ENCODE measurements at places on chromosomes 1 and 21. TPM values are rescaled to one million over a fixed set of nuclear protein-coding genes. Genes with fewer than 3 reads are reported as not detected.

DNA sequence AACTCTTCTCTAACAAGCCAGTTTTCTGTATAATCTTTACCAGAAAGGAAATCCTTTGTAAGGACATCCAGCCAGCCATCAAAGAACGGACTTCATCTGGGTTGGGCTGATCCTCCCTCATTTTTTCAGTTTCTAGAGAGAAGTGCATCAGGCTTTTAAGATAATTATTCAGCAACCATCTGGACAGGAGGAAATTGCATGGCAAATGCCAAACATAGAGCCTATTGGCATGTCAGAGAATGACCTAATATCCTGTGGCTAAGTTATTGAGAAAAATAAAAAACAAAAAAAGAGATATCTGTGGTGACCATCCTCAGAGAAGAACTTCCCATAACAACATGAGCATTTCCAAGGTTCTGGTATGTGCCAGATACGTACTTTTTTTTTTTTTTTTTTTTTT, 74.9 kb upstream of the BEND5 start:
- H3K27ac ChIP-seq: no peak overlapping the region
- H3K36me3 ChIP-seq: no peaks in the 10 kb centered on the region
- no peak for DNase-seq
- no peaks in the 10 kb centered on the region for H3K27me3 ChIP-seq

DNA sequence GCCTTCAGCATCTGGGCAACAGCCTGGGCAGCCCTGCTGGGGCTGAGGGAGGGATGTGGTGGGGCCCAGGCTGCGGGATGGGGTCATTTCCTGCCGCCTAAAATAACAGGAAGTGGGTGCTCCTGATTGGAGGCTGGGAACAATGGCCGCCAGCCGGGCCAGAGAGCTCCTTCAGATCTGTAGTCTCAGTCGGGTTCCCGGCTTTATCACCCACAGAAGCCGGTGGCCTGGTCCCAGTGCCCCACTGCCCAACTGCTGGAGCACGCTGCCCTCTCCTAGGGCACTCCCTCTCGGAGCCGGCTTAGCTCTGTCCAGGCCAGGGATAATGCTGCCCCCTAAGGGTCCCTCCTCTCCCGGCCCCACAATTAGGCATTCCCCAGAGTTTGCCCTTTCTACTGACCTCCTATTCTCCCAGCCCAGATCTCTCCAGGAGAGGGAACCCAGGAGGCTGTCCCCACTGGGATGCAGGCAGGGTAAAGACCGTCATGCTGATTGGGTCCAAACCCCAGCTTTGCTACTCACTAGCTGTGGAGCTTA, 5.1 kb downstream of the MAP7D1 start:
- no peaks in the 10 kb centered on the region for H3K27me3 ChIP-seq
- H3K27ac ChIP-seq: peak overlapping the region; percentile 100
- H3K4me1 ChIP-seq: peaks cover 61% of the 10 kb centered on the region
- H3K36me3 ChIP-seq: no peaks in the 10 kb centered on the region

ESPN gene
- 19.7 TPM for total RNA-seq

DNA sequence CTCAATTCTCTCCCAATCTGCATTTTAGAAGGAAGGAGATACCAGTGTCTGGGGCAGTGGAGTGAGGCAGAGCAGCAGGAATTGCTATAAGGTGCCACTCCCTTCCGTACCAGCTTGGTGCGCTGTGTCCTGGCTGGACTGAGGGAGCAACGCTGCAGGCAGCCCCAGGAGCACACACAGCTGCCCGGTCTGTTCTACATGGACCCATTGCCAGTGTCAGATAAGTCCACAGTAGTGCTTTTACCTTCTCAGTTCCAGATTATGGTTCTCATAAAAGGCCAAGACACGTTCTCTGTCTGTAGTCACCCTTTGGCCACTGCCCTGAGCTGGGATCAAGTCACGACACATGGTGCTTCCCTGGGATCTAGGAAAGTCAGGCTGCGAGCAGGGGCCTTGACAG, 44.1 kb upstream of the BARHL2 start:
- no peaks in the 10 kb centered on the region for H3K4me1 ChIP-seq
- no peak overlapping the region for H3K27ac ChIP-seq
- no peak overlapping the region for H3K4me3 ChIP-seq
- H3K36me3 ChIP-seq: no peaks in the 10 kb centered on the region

DNA sequence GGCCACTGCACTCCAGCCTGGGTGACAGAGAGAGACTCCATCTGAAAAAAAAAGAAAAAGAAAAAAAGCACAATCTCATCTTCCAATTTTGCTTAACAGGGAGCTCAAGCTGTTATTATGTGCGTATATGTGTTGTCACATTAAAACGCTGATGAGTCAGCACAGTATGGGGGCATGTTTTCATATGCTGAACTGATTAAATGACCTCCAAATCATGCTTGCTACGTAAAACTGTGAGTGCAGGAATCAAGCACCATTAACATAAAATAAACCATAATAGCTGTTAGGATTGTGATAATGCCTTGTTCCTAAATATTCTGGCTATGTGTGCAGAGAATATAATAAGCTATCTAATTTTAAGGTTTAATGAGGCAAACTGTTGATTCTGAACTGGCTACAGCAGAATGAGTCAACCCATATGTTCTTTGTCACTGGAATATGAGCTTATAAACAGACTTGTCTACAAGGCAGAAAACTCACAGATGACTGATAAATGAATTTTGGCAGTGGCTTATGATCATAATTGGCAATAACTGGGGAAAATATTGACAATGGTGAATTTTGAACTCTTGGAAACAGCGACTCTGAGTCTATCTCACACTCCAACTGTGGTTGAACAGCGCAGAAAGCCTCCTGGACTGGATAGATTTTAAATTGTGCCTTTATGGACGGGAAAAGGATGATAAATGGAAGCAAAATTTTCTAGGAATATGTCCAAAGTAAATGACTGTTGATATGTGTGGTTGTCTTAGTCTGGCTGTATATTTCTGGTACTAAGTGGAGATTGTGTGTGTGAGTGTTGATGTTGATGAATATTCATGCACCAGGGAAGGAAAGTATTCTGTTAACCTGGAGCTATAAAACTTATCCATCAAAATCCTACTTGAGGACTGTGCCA, 75.5 kb downstream of the VCAM1 start:
- no peak for DNase-seq
- H3K27ac ChIP-seq: no peak overlapping the region
- H3K4me3 ChIP-seq: no peak overlapping the region

DNA sequence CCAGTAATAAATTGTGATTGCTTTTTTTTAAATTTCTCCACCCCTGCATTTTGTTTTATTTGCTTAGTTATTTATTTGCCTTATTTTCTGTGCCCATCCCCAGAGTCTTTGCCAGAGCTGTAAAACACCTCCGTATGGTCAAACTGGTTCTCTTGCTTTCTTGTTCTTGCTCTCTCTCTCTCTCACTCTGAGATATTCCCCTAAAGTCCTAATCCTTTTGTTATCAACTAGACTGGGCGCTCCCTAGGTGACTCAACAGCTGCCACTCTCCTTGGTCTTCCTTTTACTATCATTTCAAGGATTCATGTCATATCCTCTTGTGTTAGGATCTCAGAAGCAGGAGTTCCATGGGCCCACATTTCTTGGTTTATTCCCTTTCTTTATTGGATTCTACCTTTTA, 160.0 kb downstream of the PRDM2 start:
- no peak overlapping the region for H3K27ac ChIP-seq
- H3K36me3 ChIP-seq: no peaks in the 10 kb centered on the region
- H3K4me3 ChIP-seq: no peak overlapping the region
- peak; percentile 5 for DNase-seq
- no peaks in the 10 kb centered on the region for H3K4me1 ChIP-seq
- no peaks in the 10 kb centered on the region for H3K27me3 ChIP-seq

DNA sequence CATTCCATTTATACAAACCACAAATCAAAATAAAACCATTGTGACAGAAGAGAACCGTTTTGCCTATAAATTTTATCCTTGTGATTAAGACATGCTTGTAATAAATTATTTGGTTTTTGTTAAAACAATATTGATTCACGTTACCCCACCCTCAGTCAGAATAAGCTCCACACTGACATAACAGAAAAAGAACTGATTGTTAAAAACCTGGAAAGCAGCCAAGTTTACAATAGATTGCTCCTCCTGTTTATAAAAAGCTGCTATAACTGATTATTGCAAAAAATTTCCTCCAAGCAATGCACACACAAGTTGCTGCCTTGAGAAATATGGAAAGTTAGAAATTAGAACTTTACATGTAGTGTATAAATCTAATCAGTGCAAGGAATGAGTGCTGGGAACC, 263.5 kb downstream of the SETD4 start:
- H3K36me3 ChIP-seq: no peaks in the 10 kb centered on the region
- H3K27me3 ChIP-seq: no peaks in the 10 kb centered on the region
- no peaks in the 10 kb centered on the region for H3K4me1 ChIP-seq
- H3K27ac ChIP-seq: no peak overlapping the region

DNA sequence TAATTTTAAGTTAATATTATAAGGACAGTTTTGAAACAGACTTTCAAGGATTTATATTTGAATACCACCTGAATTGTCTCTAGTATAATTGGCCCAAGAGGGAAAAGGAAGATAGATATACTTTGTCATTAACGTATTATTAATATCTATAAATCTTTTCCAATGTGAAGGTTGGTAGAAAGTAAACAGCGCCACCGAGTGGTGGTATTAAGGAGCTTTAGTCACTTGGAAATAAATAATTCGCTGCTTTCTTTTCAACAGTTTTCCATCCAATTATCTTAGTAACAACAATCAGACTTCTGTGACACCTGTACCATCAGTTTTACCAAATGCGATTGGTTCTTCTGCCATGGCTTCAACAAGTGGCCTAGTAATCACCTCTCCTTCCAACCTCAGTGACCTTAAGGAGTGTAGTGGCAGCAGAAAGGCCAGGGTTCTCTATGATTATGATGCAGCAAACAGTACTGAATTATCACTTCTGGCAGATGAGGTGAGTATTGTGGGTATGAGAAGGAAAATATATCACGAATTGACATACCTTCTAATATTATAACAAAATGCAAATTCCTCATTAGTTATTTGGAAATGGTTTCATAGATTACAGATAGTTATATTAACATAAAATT, 37.7 kb downstream of the SH3GLB1 start:
- DNase-seq: peak; percentile 17
- H3K4me1 ChIP-seq: no peaks in the 10 kb centered on the region
- no peaks in the 10 kb centered on the region for H3K27me3 ChIP-seq
- no peak overlapping the region for H3K27ac ChIP-seq

CNR2 gene
- not detected for total RNA-seq

GRCh38 chr1:20432891-20433290, 53.1 kb downstream of the CAMK2N1 start:
- H3K27ac ChIP-seq: no peak overlapping the region
- H3K4me3 ChIP-seq: no peak overlapping the region
- H3K4me1 ChIP-seq: no peaks in the 10 kb centered on the region
- DNase-seq: no peak
- H3K27me3 ChIP-seq: no peaks in the 10 kb centered on the region

DNA sequence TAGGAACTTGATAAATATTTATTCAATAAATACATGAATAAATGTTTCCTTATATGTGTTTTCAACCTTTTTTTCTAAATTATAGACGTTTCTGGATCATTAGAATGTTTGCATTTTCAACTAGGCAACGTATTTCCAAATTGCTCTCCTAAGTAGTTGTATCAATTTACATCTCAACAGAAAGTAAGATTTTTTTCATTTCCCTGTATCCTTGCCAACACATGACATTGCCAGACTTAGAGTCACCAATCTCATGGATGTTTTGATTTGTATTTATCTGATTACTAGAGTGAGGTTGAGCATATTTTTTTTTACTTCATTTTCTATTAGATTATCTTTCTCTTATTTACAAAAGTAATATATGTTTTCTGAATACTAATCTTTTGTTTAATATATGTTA, 22.2 kb upstream of the SMG7 start:
- H3K27ac ChIP-seq: no peak overlapping the region
- H3K36me3 ChIP-seq: no peaks in the 10 kb centered on the region
- no peak for DNase-seq
- no peak overlapping the region for H3K4me3 ChIP-seq

DNA sequence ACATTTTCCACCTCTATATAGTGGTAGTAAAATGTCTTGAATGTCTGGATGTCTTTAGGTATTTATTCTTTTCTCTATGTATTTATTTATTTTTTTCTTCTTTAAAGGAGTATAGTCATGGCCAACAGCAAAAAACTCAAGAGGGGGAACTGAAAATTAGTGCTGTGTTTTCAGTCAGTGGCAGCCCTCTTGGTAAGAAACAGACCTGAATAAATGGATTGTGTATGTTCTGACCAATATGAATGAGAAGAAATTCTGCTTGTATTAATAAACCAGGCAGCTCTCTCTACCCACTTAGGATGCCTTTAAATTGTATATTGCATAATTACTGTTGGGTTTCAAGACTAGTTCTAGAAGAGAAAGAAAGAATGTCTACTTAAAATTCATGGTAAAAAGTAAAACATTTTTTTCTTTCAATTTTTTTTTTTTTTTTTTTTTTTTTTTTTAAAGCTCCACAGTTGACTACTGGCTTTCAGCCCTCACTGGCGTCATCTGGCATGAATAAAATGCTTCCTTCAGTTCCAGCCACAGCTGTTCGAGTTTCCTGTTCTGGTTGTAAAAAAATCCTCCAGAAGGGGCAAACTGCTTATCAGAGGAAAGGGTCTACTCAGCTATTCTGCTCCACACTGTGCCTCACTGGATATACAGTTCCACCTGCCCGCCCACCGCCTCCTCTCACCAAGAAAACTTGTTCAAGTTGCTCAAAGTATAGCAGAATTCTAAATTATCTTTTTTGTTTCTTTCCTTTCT, 101.6 kb downstream of the ZMYM4 start:
- H3K36me3 ChIP-seq: no peaks in the 10 kb centered on the region
- no peak overlapping the region for H3K4me3 ChIP-seq
- no peaks in the 10 kb centered on the region for H3K4me1 ChIP-seq
- H3K27me3 ChIP-seq: no peaks in the 10 kb centered on the region
- DNase-seq: no peak
- H3K27ac ChIP-seq: no peak overlapping the region

TRIM67 gene
- 0.28 TPM for total RNA-seq

GRCh38 chr1:1616045-1616790, 918 bp downstream of the MIB2 start:
- H3K27me3 ChIP-seq: no peaks in the 10 kb centered on the region
- peak overlapping the region; percentile 100 for H3K4me3 ChIP-seq
- no peaks in the 10 kb centered on the region for H3K36me3 ChIP-seq

GRCh38 chr1:157137408-157138219, 581 bp downstream of the ETV3 start:
- no peaks in the 10 kb centered on the region for H3K27me3 ChIP-seq
- H3K4me1 ChIP-seq: peaks cover 6% of the 10 kb centered on the region
- peak overlapping the region; percentile 93 for H3K4me3 ChIP-seq
- H3K36me3 ChIP-seq: no peaks in the 10 kb centered on the region

DNA sequence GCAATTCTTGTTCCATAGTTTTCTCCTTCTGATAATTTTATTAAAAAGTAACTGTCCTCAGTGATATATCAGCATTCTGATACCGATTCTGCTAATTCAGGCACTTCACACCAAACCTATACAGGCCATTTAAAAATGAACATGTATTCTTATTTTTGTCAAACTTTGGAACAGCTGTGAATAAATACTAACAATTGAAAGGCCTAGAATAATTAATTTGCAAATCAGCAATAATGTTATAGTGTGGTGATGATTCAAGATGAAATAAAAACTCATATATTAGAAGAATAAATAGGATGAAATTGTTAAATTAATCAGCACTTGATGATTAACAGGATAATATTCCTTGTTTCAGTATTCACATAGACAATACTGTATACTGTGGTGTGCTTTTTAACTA, 9.9 kb downstream of the CDKN2C start:
- DNase-seq: no peak
- H3K4me3 ChIP-seq: no peak overlapping the region
- no peak overlapping the region for H3K27ac ChIP-seq
- H3K27me3 ChIP-seq: no peaks in the 10 kb centered on the region
- H3K4me1 ChIP-seq: no peaks in the 10 kb centered on the region
- H3K36me3 ChIP-seq: no peaks in the 10 kb centered on the region
